ENCODE measurements at places on chromosomes 2 and 18.
A peak's percentile ranks its signal among the peaks of the same experiment; 100 is the strongest.

GRCh38 chr2:25649786-25650185 is 23.6 kb downstream of the DTNB start:
- no peak for DNase-seq

- no peak for DNase-seq
Measured at GRCh38 chr2:11305338-11305737, 39.1 kb downstream of the ROCK2 start.

- no peak for DNase-seq
Measured at GRCh38 chr18:10291568-10291981, 162.9 kb upstream of the APCDD1 start.

DNA sequence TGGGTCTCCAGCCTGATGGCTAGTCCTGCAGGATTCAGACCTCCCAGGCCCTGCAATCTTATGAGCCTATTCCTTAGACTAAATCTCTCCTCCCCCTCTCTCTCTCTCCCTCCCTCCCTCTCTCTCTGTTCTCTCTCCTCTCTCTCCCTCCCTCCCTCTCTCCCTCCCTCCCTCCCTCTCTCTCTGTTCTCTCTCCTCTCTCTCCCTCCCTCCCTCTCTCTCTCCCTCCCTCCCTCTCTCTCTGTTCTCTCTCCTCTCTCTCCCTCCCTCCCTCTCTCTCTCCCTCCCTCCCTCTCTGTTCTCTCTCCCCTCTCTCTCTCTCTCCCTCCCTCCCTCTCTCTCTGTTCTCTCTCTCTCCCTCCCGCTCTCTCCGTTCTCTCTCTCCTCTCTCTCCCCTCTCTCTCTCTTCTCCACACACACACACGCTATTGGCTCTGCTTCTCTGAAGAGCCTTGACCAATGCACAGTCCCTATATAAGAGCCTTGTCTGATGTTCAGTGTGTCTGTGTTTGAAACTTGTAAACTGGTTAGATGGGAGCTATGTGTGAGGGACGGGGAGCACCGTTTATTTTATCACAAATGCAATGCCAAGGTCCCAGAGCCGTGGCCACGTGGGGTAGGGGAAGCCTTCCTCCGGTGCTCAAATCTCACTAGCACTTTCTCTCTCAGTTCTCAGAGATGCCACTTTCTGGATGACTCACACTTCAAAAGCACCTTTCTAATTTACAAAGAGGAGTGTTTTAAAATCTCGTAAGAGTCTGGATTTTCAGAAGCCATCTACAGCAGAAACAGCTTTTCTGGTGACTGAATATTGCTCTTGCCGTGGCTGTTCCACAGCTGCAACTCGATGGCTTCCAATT is 9.4 kb upstream of the PRLH start:
- DNase-seq: peak; percentile 89

DNA sequence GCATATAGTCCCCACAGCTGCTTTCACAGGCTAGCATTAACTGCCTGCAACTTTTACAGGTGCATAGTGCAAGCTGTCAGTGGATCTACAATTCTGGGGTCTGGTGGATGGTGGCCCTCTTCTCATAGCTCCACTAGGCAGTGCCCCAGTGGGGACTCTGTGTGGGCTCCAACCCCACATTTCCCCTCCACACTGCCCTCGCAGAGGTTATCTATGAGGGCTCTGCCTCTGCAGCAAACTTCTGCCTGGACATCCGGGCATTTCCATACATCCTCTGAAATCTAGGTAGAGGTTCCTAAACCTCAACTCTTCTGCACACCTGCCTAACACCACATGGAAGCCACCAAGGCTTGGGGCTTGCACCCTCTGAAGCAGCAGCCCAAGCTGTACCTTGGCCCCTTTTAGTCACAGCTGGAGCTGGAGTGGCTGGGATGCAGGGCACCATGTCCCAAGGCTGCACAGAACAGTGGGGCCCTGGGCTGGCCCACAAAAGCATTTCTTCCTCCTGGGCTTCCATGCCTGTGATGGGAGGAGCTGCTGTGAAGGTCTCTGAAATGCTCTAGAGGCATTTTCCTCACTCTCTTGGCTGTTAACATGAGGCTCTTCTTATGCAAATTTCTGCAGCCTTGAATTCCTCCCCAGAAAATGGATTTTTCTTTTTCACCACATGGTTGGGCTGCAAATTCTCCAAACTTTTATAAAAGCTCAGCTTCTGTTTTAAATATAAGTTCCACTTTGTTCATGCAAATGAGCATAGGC is 59.3 kb downstream of the KDM3A start:
- no peak for DNase-seq

- no peak for DNase-seq
Measured at GRCh38 chr2:29123617-29124349, 8.6 kb downstream of the CLIP4 start.

DNA sequence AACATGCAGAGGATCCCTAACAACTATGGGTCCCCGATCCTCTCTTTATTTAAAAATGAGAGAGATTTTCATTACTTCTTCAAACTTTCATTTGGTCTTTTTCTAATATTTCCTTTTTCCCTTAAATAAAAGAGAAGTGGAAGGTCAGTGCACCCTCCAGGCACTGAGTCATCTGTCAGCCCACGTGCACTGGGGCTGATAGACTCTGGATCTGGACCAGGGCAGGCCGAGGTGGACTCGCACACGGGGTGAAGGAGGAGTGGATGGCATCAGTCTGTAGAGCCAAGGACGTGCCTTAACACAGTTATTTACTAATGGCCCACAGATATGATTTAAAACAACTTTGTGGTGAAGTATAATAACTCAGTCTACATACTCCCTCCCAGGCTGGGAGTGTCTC is 214.4 kb upstream of the TMEM200C start:
- DNase-seq: no peak

All from GM12878 (cell line).